T-helper 2 cell treated with Interferon-gamma antibody and Interleukin-4, amounts not matched to agents 100 ng/mL and 5 ng/mL, for 36 hours (primary cell): ENCODE measurements at places on chromosomes 11 and 22. TPM values are rescaled to one million over a fixed set of nuclear protein-coding genes. Genes with fewer than 3 reads are reported as not detected.

The C2CD3 gene
- 41.1 and 45.5 TPM in 2 replicates for total RNA-seq

The VSIG10L2 gene
- total RNA-seq = not detected in 2 replicates

The CDPF1 gene
- 6.3 and 8.6 TPM in 2 replicates for total RNA-seq

The MIAT gene
- total RNA-seq = 47.8 and 50.1 TPM in 2 replicates

The HMOX1 gene
- 0.61 and 1.2 TPM in 2 replicates for total RNA-seq

The RIN1 gene
- 1.3 and 1.8 TPM in 2 replicates for total RNA-seq

The PDGFD gene
- not detected in 2 replicates for total RNA-seq

The BLID gene
- not detected in 2 replicates for total RNA-seq
